Activated naive CD8-positive, alpha-beta T cell treated with anti-CD3 and anti-CD28 coated beads for 36 hours (primary cell): ENCODE measurements at places on chromosomes 11 and 22.

- no peak for DNase-seq
Observed at GRCh38 chr11:17601256-17601671, 54.2 kb downstream of the OTOG start.

DNA sequence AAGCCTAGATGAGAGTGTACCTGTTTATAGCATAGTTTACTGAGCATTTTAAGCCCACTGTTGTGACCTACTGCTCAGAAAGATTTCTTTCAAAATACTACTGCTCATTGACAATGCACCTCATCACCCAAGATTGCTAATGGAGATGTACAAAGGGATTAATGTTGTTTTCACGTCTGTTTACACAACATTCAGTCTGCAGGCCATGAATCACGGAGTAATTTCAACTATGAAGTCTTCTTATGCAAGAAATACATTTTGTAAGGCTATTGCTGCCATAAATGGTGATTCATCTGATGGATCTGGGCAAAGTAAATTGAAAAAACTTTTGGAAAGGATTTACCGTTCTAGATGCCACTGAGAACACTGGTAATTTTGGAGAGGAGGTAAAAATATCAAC lies 112.9 kb downstream of the KIF18A start:
- no peak for DNase-seq

DNA sequence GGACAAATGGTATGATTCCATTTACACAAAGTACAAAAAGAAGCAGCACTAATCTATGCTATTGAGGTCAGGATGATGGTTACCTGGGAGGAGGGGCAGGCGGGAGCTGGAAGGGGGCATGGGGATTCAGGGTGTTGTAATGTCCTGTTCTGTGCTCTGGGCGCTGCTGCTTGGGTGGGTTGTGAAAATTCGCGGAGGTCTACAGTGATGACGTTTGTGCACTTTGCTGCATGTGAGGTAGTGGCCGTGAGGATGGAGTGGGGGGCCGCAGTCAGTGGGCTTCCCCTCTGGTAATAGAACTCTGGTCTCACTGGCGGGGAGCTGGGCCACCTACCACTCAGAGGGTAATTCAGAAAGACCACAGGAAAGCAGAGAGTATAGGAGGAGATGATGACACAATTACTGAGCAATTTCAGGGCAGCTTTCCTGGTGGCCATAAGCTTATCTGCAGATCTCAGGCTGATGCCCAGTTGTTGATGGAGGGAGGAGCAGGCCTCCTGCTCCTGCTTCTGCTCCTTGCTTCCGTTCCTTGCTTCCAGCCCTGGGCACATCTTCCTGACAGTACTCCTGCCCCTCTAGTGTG lies 121.5 kb downstream of the CEP164 start:
- DNase-seq, result no peak

GRCh38 chr11:19520681-19521080 lies 192.0 kb upstream of the NAV2 start:
- DNase-seq, result no peak

DNA sequence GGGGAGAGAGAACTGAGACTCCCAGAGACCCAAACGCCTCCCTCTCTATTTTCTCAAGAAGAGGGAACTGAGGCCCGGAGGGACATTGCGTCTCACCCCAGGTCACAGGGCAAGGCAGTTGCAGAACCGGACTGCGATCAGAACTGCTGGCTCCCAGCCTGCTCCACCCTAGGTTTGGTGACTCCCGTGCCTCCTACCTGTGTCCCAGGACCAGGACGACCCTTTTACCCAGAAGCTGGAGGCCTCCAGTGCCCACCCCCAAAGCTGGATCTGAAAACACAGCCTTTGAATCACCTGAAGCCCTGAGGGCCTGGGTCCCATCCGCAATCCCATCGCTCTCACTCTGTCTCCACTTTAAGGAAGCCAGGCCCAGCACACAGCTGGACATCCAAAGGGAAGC lies 1.4 kb downstream of the GSTT4 start:
- DNase-seq, result no peak

GRCh38 chr11:131666006-131666405 lies 295.6 kb downstream of the NTM start:
- DNase-seq, result no peak

DNA sequence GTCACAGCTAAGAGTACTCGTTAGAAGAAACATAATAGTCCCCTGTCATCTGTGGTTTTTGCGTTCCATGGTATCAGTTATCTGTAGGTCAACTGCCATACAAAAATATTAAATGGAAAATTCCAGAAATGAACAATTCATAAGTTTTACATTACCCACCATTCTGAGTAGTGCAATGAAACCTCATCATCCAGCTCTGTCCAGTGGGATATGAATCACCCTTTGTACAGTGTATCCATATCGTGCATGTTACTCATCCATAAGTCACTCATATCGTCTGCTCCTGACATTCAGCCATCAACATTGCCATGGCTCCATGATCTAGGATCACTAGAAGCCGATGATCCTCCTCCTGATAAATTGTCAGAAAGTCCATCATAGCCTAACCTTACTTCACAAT lies 174.9 kb upstream of the C11orf87 start:
- no peak for DNase-seq

- no peak for DNase-seq
Observed at GRCh38 chr11:14350215-14350614, 8.8 kb downstream of the RRAS2 start.
